Femur (tissue), 1 donor: ENCODE measurements at places on chromosomes 6 and 20.

DNA sequence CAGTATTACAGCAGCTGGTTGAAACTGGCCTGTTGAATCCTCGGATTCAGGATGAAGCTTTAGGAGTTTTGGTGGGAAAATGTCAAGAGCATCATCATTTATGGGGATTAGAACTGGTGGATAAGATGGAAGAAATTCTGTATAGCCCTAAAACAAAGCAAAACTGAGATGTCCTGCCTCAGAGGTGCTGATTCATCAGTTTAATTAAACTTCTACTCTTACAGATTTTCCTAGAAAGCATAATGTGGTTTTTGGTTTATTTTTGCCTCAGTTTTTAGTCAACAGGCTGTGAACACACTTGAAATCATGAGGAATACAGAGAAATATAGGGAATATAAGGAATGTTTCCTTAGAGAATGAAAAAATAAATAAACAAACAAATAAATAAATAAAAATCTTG is 228.7 kb upstream of the POU3F2 start:
- DNase-seq, result no peak

- DNase-seq, result no peak
Measured at GRCh38 chr6:167720456-167721285, 106.0 kb upstream of the AFDN start.

GRCh38 chr6:14734416-14735340 is 511.2 kb upstream of the JARID2 start:
- no peak for DNase-seq

DNA sequence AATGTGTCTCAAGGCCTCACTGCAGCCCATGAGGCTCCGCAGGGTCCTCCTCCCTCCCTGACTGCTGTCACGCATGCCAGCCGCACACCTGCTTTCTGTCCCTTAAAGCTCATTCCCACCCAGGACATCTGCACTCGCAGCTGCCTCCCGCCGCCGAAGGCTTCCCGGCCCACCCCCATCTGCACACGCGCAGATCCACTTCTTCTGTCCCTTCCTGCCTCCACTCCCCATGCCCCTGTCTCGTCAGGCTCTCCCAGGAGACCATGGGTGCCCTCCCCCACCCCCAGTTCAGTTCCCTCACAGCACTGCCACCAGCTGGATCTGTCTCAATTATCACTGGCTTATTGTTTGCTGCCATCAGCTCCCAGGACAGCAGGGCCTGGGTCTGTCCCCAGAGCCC is 63.0 kb downstream of the RIPOR3 start:
- DNase-seq, result peak; percentile 45

GRCh38 chr6:124683507-124683906 is 278.7 kb upstream of the RNF217 start:
- DNase-seq, result no peak

GRCh38 chr6:24469811-24470210 is 19.6 kb downstream of the GPLD1 start:
- DNase-seq, result no peak

GRCh38 chr6:117906958-117907600 is at the start of gene SLC35F1:
SLC35F1 (plus strand) TSS chr6:117907264.
- peak; percentile 42 for DNase-seq

- DNase-seq, result no peak
Measured at GRCh38 chr6:121504227-121504626, 68.8 kb downstream of the GJA1 start.

DNA sequence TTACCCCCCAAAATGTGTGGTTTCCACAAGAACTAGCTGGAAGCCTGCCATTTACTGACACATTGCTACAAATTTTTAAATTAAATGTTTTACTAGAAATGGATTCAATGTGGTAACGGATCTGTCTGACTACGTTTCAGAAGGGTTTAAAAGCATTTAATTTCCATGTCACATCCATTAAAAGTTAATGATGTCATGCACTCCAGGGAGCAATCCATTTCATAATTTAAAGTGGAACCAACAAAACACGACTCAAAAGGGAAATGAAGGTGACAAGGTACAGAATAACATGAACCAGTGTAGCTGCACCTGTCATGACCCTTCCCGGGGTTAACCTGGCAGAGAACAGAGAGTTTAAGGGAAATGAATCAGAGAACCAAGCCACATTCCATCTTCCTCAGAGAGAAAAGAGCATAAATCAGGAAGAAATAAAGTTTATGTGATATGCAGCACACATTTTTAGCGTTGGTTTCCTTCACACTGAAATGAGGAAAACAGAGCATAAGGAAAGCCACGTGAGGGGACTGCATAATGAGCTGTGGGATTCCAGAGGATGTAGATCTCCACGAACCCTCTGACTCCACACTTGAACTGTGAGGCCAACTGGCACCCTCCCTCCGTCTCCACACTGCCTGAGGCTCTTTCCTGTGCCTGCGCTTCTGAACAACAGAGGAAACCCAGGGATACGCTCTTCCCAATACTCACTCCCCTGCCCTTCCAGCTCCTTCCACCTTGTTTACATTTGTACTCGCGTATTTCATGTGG is 170.3 kb upstream of the AHI1 start:
- peak; percentile 85 for DNase-seq

DNA sequence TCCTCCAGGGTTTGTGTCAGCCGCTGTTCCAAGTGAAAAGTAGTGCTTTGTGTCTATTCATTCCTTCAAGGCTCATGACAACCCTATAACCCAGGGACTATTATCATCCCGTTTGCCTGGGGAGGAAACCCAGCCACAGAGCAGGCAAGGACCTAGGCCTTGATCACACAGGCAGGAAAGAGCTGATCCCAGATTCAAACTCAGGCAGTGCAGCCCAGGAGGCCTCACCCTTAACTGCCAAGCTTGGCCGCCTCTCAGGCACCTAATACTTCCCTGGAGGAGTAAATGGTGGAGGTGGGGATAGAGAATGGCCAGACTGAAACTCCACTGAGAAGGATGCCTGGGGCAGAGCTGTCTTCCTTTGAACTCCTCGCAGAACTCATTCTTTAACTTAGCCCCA is 215.1 kb upstream of the QKI start:
- DNase-seq, result no peak

DNA sequence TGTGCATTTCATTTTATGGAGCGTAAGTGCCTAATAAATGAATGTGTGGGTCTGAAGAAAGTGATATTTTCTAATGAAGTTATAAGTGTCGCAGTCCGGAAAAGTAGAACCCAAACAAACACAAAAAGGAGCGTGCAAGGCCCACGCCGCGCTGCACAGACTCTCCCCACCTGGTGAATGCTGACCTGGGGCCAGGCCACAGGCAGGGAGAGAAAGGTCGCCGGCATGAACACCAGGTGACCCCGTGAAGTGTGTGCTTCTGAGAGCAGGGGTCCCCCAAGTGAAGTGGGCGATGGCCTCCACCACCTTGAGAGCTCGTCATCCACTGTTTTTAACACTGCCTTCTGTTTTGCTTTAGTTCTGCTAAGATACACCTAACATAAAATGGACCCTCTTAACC is 114.8 kb downstream of the MYLK4 start:
- DNase-seq, result no peak

GRCh38 chr20:46569961-46570360 is 19.5 kb upstream of the OCSTAMP start:
- DNase-seq, result no peak

- peak; percentile 95 for DNase-seq
Measured at GRCh38 chr6:110958329-110959192, at the start of gene GTF3C6. GTF3C6 (plus strand) TSS chr6:110958706; CDS start chr6:110958770, 64 bp downstream.

DNA sequence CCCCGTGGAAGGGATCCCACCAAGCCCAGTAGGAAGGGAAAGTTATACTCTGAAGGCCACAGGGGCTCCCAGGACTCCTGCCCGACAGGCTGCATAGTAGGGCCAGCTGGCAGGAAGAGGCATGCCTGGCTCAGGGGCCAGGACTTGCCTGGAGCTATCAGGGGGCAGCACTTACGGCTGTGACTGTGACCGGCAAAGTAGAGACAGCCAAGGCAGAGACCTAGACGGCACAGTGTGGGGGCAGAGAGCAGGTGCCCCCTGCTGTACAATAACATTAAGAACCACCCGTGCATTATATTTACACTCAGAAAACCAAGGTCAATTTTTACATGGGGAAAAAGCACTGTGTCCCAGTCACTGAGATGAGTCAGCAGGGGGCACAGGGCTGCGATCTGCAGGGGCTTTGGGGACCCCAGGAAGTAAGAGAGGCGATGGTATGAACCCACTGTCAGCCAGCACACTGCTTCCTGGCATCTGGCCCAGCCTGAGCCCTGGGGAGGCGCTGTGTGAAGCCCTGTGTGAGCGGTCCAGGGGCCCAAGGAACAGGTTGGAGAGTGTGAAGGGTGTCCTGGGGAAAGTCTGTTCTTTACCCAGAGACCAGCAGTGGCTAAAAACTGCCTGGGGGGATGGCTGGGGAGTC is 9.9 kb downstream of the CCDC167 start:
- no peak for DNase-seq

GRCh38 chr20:47648943-47649342 is 136.3 kb downstream of the SULF2 start:
- no peak for DNase-seq

- DNase-seq, result no peak
Measured at GRCh38 chr6:53889365-53889764, 94.6 kb downstream of the LRRC1 start.

- no peak for DNase-seq
Measured at GRCh38 chr6:68114463-68115047, 520.5 kb upstream of the ADGRB3 start.

- DNase-seq, result no peak
Measured at GRCh38 chr20:61499859-61500554, 247.9 kb downstream of the CDH4 start.

GRCh38 chr20:34010405-34010931 is 16.8 kb downstream of the RALY start:
- DNase-seq, result no peak

- no peak for DNase-seq
Measured at GRCh38 chr6:25874118-25874517, at the start of gene SLC17A3. SLC17A3 (minus strand) TSS chr6:25874243; CDS start chr6:25868387, 5,856 bp downstream.
